A549 treated with Mapracorat at 1 μM for 4 hours (cell line): ENCODE measurements at places on chromosomes 16 and 17. TPM values are rescaled to one million over a fixed set of nuclear protein-coding genes. Genes with fewer than 3 reads are reported as not detected.

OTOP3 gene
- total RNA-seq, result not detected in 5 replicates

CCDC154 gene
- total RNA-seq, result 0.20 to 0.81 TPM (median 0.32 TPM) in 5 replicates

SP6 gene
- 3.9 to 5.4 TPM (median 4.4 TPM) in 5 replicates for total RNA-seq

CDH3 gene
- total RNA-seq, result 0.16 to 0.41 TPM (median 0.24 TPM) in 5 replicates

KRTAP4-6 gene
- not detected in 5 replicates for total RNA-seq

PER1 gene
- total RNA-seq, result 51.7 to 60.6 TPM (median 55.9 TPM) in 5 replicates

SLC5A11 gene
- 0.24 to 0.51 TPM (median 0.39 TPM) in 5 replicates for total RNA-seq

SNX20 gene
- not detected in 5 replicates for total RNA-seq

TMEM235 gene
- not detected in 5 replicates for total RNA-seq

SPEM3 gene
- not detected in 5 replicates for total RNA-seq

SLC38A8 gene
- total RNA-seq, result not detected in 5 replicates

TNFSF12 gene
- total RNA-seq, result 10.0 to 13.5 TPM (median 10.9 TPM) in 5 replicates

CD300LG gene
- total RNA-seq, result not detected in 5 replicates

OR1A1 gene
- total RNA-seq, result not detected in 5 replicates

PSMC3IP gene
- total RNA-seq, result 35.1 to 37.6 TPM (median 36.0 TPM) in 5 replicates

KRTAP2-4 gene
- not detected in 5 replicates for total RNA-seq

ABCC1 gene
- 71.1 to 95.2 TPM (median 83.5 TPM) in 5 replicates for total RNA-seq

NEUROD2 gene
- 0.08 TPM in 1 of 5 replicates, not detected in the others for total RNA-seq

HBA2 gene
- total RNA-seq, result 0.47 to 0.97 TPM (median 0.68 TPM) in 4 of 5 replicates, not detected in the other

NHLRC4 gene
- 0.06 to 0.26 TPM (median 0.19 TPM) in 5 replicates for total RNA-seq

SLC6A2 gene
- 0.07 to 0.09 TPM in 2 of 5 replicates, not detected in the others for total RNA-seq

CEP295NL gene
- total RNA-seq, result 0.18 to 0.58 TPM (median 0.27 TPM) in 5 replicates

KRTAP4-5 gene
- total RNA-seq, result not detected in 5 replicates

EVI2B gene
- total RNA-seq, result 0.07 to 0.08 TPM in 2 of 5 replicates, not detected in the others

PTGES3L gene
- 0.45 to 1.3 TPM (median 1.1 TPM) in 5 replicates for total RNA-seq

ITGA2B gene
- total RNA-seq, result 1.1 to 2.0 TPM (median 1.5 TPM) in 5 replicates

KRT17 gene
- 0.66 to 1.0 TPM (median 0.83 TPM) in 5 replicates for total RNA-seq

KRTAP4-16 gene
- not detected in 5 replicates for total RNA-seq

IRX5 gene
- total RNA-seq, result 1.6 to 2.3 TPM (median 2.0 TPM) in 5 replicates
